Stimulated activated CD4-positive, alpha-beta T cell treated with anti-CD3 and anti-CD28 coated beads, Interleukin-4, amount 100 ng/mL, for 4 hours (primary cell): ENCODE measurements at places on chromosomes 3 and 15.

GRCh38 chr15:70062321-70062956 is 35.3 kb downstream of the TLE3 start:
- DNase-seq, result no peak

GRCh38 chr15:89132611-89133507 is 44.6 kb downstream of the ABHD2 start:
- DNase-seq, result peak; percentile 3

- DNase-seq, result no peak
Measured at GRCh38 chr3:29333576-29333975, 52.7 kb downstream of the RBMS3 start.

- no peak for DNase-seq
Measured at GRCh38 chr3:157226173-157226847, 66.4 kb upstream of the CCNL1 start.

DNA sequence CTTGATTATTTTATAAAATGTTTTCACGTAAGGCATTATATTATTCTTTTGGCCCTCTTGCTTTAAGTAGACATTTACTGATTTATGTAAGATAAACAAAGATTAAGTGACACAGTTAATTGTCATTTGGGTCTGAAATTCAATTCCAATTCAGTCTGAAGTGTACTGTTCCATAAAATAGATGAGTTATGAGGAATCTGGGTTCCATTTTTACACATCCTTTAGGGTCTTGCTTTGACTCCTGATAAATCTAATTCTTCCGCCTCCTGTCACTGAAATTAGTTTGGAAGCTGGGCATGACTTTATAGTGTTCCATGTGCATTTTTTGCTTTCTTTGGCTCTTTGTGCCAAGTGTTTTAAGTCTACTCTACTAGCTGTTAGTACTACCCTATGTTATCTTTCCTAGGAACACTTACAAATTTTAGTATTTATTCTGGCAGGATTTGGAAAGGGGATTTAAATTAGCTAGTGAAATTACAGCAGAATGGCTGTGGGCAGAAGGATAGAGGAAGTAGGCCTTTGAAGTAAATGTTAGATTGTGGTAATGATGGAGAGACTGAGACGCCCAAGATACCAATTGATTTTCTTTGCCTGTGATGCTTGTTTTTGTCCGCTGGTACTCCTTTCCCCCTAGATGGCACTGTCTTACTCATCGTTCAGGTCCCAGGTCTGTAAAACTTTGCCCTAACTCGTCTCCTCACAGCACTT is 14.3 kb downstream of the ARL8B start:
- DNase-seq, result no peak

DNA sequence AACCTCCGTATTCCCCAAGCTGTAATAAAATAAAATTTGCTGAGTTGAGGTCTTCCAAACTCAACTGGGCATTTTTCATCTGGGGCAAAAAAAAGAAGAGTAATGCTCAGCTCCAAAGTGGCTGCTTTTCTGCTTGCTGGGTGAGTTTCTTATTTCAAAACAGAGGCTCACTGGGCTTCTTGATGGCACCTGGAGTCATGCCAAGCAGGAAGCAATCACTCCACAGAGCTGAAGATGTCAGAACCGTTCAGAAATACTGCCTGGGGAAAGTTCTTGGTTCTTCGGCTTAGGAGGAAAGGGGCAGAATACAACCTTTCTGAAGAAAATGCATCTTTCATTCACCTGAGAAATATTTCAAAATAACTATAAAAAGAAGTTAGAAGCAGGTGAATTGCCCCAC is 4.1 kb downstream of the CCR9 start:
- no peak for DNase-seq

DNA sequence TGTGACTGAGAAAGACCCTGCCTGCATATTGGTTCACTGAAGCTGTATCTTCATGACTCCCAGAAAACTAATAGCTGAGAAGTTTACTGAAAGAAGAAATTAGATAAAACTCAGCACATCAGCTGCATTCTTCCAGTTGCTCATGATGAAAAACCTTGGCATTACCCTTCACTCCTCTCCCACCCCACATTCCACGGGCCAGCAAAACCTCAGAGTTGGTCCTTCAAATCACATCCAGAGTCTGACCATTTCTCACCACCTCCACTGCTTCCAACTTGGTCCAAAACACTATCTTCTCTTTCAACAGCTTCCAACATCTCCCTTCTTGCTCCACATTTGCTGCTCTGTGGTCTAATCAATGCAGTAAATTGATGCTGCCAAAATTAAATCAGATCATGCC is 97.1 kb downstream of the CD47 start:
- no peak for DNase-seq

DNA sequence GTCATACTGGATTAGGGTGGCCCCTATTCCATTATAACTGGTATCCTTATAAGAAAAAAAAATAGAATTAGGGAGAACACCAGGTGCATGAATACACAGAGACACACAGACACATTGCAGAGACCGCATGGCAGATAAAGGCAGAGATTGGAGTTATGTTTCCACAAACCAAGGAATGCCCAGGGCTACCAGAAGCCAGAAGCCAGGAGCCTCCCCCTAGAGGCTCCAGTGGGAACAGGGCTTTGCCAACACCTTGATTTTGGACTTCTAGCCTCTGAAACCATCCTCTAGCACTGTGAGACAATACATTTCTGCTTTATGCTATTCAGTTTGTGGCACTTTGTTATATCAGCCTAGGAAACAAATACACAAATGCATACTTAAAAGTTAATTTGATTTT is 10.4 kb downstream of the GOLM2 start:
- no peak for DNase-seq

GRCh38 chr15:97941572-97941971 is 18.9 kb upstream of the ARRDC4 start:
- DNase-seq, result no peak

GRCh38 chr3:31926543-31926942 is 54.5 kb downstream of the OSBPL10 start:
- no peak for DNase-seq

- no peak for DNase-seq
Measured at GRCh38 chr3:25542492-25543039, 114.5 kb downstream of the RARB start.

DNA sequence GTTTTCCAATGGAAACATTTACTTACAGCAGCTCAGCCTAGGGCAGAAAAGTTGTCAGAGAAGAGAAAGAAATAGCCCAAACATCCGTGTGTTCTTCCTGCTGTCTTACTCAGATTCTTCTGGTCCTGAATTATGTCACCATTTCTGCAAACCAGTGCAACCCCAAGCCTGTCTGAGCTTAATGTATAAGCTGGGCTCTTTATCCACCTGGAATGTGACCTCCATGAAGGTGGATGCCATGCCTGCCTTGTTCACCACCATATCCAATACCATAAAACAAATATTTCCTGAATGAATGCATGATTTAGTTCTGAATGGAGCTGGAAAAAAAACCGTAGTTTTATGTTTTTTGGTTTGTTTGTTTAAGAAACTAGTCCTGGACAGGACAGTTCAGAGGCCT is 150.9 kb downstream of the RYR3 start:
- no peak for DNase-seq

DNA sequence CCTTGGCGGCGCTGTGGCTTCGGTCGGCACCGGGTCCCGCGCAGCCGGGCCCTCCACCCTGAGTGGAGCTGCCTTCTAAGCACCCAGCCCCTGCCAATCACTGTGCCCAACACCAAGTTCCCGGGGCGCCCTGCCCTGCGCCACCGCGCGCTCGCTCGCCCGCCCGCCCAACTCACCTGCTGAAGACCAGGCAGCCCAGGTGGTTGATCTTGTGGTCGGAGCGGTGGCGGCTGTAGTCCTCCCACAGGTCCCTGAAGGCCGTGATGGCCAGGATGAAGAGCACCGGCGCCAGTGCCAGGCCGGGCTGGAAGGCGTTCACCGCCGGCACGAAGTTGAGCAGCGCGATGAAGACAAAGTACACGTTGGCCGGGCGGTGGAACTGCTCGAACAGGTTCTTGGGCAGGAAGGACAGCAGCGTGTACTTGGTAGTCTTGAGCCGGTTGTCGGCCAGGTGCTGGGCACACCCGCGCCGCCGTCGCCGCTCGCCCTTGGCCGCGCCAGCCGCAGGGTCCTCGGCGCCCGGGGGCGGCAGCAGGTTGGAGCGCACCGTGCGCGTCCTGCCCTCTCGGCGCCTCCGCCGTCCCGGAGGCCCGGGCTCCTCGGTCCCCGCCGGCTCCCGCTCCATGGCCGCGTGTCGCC is 536 bp downstream of the ATP10A start:
- DNase-seq, result peak; percentile 61

- peak; percentile 2 for DNase-seq
Measured at GRCh38 chr3:72060447-72061034, 275.6 kb upstream of the PROK2 start.

- DNase-seq, result no peak
Measured at GRCh38 chr3:183275937-183276336, 22.9 kb downstream of the B3GNT5 start.

DNA sequence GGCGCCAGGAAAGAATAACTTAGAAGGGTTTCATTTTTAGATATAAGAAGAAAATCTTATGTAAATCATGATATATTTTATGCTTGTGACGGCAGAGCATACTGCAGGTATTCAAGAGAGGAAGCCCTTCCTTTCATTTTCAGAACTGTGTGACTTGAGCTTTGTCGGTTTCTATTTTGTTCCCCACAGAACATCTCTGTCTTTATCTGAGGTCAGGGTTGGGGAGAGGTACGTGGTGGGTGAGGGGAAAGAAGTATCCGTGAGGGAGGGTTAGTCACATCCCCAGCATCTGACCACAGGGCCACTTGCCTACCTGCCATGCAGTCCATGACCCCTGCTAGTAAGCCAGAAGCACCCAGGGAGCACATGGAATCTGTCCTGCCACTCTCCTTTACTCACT is 126.5 kb downstream of the DGKG start:
- DNase-seq, result no peak

GRCh38 chr3:58155838-58156237 is 54.9 kb downstream of the DNASE1L3 start:
- DNase-seq, result no peak

DNA sequence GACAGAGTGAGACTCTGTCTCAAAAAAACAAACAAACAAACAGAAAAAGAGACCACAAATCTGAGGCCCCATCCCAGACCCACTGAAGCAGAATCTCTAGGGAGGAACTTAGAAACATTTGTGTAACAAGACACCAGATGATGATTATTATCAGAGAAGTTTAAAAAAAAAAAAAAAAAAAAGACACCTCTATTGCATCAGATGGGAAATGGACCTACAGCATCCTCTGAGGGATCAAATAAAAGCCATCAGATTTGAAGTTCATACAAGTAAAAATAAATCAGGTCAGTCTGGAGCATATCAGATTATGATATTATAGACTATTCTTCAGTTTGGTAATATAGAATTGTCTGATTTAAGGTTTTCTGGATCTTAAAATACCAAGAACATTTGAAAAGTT is 21.9 kb upstream of the LIPC start:
- no peak for DNase-seq

GRCh38 chr3:116837483-116837882 is 127.9 kb downstream of the TUSC7 start:
- DNase-seq, result no peak

DNA sequence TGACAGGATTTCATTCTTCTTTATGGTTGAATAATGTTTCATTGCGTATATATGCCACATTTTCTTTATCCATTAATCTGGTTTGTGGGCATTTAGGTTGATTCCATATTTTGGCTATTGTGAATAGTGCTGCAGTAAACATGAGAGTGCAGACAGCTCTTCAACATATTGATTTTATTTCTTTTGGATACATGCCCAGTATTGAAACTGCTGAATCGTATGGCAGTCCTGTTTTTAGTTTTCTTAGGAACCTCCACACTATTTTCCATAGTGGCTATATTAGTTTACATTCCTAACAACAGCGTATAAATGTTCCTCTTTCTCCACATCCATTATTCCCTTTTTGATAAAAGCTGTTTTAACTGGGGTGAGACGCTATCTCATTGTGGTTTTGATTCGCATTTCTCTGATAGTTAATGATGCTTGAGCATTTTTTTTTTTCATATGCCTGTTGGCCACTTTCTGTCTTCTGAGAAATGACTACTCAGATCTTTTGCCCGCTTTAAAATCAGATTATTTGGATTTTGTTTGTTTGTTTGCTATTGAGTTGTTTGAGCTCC is 21.7 kb downstream of the AQP9 start:
- no peak for DNase-seq

GRCh38 chr15:44093836-44094235 is 101.2 kb downstream of the FRMD5 start:
- no peak for DNase-seq

DNA sequence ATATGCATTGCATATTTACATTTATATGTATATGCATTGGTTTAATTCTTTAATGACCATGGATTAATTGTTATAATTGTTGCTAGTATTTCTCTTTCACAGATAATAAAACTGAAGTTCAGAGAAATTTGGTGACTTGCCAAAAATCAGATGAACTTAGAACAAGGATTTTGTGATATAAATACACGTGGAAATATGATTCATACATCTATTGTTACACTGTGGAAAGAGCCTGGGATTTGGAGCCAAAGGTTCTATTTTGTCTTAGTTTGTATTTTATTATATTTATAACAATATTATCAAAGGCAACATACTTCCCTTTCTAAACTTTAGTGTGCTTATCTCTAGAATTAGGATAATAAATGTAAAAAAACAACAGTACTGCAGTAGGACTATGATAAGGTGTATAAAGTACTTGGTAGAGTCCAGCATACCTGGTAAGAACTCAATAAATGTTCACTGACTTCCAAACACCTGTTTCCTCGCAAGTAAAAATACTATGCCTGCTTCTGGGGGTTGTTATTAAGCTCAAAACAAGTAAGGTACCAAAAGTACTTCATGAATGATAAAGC is 342.9 kb downstream of the THSD4 start:
- DNase-seq, result no peak

DNA sequence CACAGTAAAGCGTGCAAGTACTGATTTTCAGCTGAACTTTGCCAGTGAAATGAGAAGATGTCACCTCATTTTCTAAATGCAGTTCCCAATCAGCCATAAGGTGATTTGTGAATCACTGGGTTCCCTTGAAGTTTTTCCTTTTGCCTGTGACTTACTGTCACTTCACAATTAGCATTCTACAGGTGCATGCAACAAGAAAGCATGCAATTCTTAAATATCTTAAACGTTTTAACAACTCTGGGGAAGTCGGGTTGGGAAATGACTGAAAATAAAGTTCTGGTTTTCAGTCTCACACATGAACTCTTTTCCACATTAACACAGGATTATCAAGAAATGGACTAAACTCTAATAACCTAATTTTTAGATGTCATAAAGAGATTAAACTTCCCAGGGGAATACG is 5.2 kb downstream of the GSK3B start:
- DNase-seq, result no peak

- DNase-seq, result no peak
Measured at GRCh38 chr3:35919160-35919559, 279.8 kb downstream of the ARPP21 start.

GRCh38 chr3:72810659-72811434 is 37.4 kb downstream of the SHQ1 start:
- DNase-seq, result no peak

DNA sequence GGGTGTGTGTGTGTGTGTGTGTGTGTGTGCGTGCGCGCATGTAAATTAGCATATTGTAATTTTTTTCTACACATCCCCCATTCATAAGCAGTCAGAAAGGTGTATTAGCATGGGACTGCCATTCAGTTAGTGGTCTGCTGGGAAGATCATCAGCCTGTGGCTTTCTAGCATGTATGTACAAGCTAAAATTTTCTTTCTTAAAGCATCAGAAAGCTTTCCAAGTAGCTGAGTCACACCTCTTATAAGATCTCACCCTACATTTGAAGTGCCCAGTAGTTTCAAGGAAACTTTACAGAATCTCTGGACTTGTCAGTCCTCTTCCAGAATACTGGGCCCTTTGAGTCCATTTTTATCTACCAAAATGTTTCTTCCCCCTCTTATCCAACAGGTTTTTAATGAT is 411.4 kb upstream of the TPRG1 start:
- DNase-seq, result no peak
